T-helper 9 cell (primary cell): ENCODE measurements at places on chromosomes 12 and 14.
A peak's percentile ranks its signal among the peaks of the same experiment; 100 is the strongest.

GRCh38 chr14:86193756-86194155 lies 663.8 kb downstream of the FLRT2 start:
- DNase-seq: no peak

DNA sequence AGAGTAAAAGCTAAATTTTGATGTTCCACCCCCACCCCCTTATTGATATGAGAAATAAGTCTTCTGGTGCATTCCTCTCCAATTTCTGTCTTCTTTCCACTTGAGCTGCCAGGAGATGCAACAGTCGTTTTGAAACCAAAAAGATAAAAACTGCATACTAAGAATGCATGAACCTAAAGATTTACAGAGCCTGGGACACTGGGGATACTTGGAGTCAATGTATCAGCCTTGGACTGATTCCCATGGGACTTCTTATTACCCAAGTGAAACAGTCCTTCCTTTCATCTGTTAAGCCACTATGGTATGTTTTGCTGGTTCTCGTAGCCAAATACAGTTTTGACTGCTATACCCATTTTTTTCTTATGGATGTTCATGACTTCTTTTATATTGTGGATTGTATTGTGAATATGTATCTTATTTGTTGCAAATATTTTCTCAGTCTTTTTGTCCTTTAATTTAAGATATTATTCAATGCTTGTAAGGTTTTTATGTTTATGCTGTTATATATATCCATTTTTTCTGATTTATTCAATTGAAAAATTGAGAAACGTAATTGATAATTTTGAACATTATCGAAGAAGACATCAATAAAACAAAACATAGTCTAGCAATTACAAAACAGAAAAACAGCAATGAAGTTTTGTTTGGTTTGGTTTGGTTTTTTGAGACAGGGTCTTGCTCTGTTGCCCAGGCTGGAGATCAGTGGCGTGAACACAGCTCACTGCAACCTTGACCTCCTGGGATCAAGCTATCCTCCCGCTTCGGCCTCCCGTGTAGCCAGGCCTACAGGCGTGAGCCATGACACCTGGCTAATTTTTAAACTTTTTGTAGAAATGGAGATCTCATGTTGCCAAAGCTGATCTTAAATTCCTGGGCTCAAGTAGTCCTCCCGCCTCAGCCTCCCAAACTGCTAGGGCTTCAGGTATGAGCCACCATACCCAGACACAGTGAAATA lies 85.4 kb upstream of the ETV6 start:
- DNase-seq: no peak

DNA sequence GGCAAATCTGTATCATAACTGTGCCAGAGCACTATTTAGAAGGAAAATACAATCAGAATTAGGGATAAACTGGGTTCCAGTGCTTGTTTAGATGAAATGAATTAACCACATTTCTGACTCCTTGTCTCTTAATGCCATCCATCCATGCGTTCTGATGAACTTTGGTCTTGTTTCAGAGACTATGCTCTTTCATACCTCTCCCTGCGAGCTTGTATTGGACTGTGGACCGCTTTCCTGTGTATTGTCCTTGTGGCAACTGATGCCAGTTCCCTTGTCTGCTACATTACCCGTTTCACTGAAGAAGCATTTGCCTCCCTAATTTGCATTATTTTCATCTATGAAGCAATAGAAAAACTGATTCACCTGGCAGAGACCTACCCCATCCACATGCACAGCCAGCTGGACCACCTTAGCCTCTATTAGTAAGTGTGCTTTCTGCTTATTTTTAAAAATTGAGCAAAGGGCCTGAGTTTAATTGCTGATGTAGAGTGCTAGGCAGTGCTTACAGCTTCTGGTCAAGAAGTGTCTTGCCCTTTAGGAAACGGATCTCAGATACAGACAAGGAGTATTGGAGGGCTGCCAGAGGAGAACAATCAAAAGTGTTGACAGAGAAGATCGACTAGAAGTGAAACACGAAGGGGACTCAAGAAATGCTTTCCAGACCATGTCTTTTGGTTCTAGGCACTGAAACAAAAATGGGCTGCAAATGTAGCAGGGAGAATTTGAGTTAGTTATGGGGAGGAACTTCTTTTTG lies 46.7 kb downstream of the SLC4A8 start:
- no peak for DNase-seq

GRCh38 chr14:89641495-89642175 lies 224.6 kb upstream of the FOXN3 start:
- no peak for DNase-seq

DNA sequence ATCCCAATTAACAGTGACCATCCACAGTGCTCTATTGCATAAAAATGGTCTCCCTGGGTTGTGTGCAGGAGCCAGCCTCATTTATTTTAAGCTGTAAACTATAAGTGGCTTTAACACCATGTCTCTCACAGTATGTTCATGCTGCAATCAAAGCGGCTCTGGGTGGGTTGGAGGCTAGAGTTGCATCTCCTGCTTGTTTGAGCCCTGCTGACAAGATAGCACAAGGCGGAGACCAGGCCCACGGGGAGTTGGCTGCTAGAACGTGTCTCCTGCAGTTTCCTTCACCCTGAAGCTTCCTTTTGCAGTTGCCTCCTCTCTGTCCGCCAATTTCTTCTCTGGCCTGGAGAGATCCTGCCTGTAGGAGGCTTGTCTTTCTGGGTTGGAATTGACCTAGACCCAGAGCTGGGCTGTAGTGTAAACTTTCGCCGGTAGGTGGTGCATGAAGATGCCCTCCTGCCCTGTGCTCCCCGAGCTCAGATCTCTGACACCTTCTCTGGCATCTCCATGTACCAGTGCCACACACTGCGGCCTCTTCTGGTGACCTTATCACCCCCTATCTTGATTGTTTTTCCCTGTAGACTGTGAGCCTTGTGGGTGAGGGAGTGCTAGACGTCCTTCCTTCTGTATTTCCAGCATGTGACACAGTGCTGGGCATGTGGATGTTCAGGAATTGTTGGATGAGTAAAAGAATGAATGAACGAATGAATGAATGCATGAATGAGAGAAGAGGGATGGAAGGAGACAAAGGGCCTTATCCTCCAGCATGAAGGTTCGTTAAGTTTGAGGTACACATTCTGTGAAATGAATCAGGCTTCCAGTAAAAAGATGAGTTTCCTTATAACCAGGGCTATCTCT lies 10.4 kb downstream of the OTUB2 start:
- peak; percentile 72 for DNase-seq

DNA sequence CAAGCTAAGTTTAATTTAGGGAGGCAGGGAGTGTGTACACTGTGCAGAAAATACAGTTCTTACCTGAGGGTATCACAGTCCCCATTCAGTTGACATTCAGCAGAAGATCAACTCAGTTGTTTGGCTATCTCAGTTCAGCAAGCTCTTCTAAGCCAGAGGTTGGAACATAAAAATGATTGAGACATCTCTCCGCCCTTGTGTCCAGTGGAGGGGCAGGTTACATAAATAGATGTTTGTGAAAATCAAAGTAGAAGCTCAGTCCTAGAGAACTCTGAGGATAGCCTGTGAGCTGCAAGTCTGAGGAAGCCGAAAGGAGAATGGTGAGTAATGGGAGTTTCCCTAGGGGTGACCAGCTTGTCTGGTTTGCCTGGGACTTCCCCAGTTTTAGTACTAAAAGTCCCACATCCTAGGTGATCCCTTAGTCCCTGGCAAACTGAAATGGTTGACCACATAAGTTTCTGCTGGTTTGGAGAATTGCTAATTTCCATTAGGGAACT lies 251.4 kb upstream of the ATP2B1 start:
- DNase-seq: no peak

GRCh38 chr14:53064475-53064874 lies 88.6 kb downstream of the DDHD1 start:
- no peak for DNase-seq

DNA sequence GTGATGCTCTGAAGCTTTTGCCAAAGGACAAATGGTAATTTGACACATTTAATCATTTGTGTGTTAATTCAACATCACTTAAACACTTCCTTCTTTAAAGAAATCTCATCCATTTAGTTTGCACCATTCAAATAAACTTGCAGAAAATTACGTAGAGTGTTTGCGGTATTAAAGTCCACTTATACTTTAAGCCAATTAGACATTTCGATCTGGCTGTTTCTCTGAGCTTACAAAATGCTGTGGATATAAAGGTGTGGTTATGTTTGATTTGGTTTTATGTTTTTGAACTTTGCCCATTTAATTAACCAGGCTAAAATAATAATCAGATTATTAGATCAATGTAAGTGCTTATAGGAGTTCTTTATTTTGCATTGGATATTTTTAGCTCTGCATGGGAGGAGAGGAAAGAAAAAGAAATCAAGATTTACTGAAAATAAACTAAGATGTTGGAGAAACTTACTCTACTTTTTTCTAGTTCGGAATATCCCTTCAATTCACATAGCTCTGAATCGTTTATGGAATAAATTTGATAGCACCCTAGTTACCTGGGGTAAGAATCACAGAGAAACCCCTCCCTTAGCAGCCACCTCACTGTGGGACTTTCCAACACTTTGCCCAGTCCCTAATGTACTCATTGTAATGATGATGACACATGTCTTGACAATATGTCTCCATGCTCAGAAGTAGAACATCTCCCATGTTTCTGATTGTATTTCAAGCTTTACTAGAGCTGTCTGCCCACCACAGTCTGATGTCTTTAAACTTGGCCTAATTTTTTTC lies 268.0 kb downstream of the BTG1 start:
- DNase-seq: peak; percentile 35

- no peak for DNase-seq
These were observed 66.8 kb upstream of the PTPRQ start for GRCh38 chr12:80377140-80377794.

GRCh38 chr14:85607651-85608081 lies 77.7 kb downstream of the FLRT2 start:
- DNase-seq: no peak
